ENCODE measurements at places on chromosomes 12 and 14.

DNA sequence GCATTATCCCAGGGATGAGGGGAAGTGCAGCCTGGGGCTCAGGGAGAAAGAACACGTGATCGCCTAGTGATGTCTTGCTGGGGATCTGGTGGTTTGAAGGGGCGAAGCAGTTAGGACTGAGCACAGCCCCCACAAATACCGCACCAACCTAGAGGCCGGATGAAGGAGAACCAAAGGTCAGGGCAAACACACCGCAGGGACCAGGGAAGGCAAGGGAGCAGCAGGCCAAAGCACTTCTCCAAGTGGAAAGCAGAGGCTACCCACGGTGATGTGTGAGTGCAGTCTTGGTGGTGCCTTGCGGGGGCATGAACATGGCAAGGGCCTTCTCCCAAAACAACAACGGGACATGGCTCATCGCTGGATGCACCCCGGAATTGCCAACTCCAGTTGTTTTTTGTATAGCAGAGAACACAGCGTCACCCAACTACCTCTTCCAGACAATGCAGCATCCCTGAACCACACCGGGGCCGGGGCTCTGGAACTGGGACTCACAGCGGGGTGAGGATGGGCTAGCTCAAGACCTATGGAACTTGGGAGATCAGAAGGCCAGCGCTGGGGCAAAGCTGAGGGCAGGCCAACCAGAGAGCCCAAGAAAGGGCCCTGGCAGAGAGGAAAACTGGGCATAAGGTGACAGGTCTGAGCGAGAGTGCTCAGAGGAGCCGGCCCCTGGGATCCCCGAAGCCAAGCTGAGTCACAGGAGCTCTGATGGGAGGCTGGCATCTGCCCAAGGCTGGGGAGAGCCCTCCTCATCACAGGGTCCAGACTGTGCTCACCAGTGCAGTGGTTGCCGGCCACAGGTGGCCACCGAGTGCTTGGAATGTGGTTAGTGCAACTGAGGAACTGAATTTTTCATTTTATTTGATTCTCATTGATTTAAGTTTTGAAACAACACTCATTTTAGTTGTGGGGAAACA, 11.1 kb downstream of the GALNT16 start:
- DNase-seq: no peak

- no peak for DNase-seq
Observed at GRCh38 chr12:117596968-117597367, 235.5 kb upstream of the NOS1 start.

GRCh38 chr12:52148464-52149181, 43.2 kb downstream of the KRT80 start:
- no peak for DNase-seq

GRCh38 chr12:122889761-122890520, 6.0 kb downstream of the VPS37B start:
- no peak for DNase-seq

DNA sequence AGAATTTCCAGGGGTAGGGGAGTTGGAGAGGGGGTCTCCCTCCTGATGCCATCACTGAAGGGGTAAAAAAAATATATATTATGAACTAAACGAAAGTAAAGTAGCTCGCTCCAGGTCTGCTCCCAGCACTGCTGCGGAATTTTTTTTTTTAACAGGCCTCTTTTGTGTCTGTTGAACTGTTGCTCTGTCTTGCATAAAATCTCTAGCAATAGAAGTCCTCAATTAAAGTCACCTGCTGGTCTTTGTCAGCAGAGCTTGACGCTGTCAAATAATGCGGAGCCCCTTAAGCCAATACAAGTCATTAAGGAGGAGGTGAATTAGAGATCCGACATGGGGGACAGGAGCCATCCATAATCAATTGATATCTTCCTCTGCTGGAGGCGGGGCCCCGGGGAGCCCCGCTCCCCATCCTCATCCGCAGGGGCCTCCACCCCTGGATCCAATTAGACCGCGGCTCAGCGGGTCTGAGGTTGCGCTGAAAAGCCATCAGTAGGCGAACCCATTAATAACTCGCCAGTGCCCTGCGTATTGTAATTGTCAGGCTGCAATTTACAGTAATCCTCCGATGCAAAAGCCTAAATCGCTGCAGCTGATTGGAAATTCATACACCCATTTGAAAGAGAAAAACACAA, 85.6 kb downstream of the DICER1 start:
- no peak for DNase-seq

- DNase-seq: no peak
Observed at GRCh38 chr14:91420686-91421085, 3.1 kb upstream of the CCDC88C start.

- no peak for DNase-seq
Observed at GRCh38 chr14:90405755-90406154, 8.9 kb downstream of the CALM1 start.

DNA sequence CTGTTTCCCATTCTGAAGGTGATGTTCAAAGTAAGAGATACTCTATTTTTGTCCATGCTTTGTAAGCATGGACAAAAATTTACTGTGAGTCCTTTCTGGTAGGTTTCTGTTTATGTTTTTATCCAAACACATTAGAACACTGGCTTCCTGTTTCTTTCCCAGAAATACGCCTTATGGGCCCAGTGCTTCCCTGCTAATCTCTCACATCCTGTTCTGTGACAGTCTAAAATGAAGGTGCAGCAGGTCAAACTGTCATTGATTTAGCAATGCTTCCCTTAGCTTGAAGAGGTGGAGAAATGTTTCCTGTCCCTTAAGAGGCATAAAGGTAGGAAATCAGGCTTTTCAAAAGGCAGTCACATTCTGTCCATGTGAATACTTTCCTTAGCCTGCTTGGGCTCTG, 305.6 kb downstream of the RPS29 start:
- DNase-seq: no peak

- no peak for DNase-seq
Observed at GRCh38 chr12:23775208-23775607, 174.3 kb downstream of the SOX5 start.

DNA sequence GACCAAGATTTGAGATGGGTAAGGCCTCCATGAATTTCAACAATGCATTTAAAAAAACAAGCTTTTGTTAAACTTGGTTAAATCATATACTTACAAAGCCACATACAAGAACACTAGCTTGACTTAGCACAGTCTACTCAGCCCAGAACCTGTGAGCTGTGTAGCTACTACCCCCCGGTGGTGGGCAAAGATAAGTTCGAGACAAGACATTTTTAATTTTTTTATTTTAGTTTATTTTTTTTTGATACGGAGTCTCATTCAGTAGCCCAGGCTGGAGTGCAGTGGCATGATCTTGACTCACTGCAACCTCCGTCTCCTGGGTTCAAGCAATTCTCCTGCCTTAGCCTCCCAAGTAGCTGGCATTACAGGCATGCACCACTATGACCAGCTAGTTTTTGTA, 3.7 kb upstream of the NECAP1 start:
- DNase-seq: peak; percentile 60

- no peak for DNase-seq
Observed at GRCh38 chr12:94671917-94672316, 21.6 kb upstream of the TMCC3 start.

DNA sequence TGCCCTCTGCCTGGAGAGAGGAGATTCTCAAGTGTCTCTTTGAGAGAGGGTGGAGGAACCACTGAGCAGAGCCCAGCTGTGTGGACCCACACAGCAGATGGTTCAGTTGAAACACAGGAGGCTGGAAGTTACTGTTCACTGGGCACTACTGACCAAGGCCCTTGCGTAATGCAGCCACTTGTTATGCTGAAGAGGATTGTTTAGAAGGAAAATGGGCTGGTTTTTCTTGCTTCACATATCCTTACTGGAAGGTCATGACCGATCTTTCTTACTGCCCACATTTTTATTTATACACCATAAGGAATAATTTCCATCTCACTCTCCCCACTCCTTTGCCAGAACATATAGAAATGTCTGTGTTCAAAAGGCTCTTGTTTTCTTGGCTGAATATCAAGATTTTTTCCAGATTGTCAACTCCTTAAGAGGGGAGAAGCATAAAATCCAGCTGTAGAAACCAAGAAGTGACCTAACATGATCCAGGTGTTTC, 375.1 kb upstream of the DDHD1 start:
- no peak for DNase-seq

- DNase-seq: no peak
Observed at GRCh38 chr14:72617391-72618031, 276.4 kb downstream of the DPF3 start.

- no peak for DNase-seq
Observed at GRCh38 chr12:56040151-56040550, 1.6 kb upstream of the RPS26 start.

GRCh38 chr12:51009056-51009440, 17.1 kb downstream of the SLC11A2 start:
- peak; percentile 5 for DNase-seq

DNA sequence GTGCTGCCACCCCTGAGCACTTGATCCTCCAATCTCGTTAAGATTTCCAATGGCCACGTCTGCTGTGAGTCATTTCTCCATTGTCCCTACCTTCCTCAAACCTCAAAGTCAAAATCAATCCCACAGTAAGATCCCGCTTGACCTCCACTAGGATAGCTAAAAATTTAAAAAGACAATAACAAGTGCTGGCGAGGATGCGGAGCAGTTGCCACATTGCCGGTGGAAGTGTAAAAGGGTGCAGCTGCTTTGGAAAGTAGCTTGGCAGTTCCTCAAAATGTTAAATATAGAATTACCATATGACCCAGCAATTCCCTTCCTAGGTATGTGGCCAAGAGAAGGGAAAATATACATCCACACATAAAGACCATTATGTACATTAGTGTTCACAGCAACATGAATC, 9.5 kb upstream of the BCL7A start:
- DNase-seq: no peak

DNA sequence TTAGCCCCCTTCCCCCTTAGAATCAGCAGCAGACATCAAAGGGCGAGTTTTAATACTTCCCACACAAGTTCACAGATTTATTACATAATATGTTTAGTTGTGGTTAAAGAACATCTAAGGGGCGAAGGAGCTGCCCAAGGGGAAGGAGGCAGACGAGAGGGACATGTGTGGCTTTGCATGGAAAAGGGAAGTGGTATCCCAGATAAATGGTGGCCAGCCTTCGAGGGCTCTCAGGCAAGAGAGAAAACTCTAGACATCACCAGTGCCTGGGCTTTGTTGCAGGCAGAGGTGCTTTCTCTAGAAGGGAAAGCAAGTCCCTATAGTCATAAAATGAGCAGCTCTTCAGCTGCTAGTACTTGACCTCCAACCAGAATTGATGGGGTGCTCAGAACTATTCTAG, 121.2 kb downstream of the CACNA1C start:
- no peak for DNase-seq

DNA sequence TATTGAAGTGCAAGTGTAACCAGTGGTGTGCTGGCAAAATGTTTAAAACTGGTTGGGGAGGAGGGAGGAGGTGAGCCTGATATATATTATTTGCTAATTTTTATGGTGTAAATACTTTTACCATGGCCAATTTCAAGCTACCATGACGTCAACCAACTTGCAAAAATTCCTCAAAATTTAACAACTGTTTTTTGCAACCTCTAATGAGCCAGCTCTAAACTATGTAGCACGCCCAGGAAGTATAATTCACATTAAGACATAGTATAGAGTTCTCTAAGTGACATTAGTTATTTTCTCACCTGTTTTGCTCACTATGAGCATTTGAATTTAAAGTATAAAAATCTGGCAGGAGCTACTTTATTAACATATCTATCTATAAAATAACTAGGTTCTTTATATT, 41.4 kb downstream of the ATL1 start:
- DNase-seq: no peak

DNA sequence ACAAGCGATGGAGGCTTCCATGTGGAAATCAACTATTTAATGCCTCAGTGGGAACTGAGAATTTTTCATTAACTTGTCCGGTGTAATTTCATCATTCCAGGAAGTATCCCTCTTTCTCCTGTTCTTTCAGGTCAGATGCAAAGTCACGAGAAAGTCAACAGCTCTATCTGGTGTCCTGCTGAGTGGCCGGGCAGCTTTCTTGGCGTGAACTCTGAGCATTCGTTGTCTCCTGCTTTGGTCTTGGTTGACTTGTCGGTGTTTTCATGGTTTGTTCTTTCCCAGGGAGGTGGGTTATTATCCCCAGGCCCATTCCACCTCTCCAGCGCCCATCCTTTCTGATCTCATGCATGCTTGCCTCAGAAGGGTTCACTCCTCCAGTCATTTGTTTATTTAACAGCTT, 149.1 kb downstream of the GLT1D1 start:
- DNase-seq: no peak

DNA sequence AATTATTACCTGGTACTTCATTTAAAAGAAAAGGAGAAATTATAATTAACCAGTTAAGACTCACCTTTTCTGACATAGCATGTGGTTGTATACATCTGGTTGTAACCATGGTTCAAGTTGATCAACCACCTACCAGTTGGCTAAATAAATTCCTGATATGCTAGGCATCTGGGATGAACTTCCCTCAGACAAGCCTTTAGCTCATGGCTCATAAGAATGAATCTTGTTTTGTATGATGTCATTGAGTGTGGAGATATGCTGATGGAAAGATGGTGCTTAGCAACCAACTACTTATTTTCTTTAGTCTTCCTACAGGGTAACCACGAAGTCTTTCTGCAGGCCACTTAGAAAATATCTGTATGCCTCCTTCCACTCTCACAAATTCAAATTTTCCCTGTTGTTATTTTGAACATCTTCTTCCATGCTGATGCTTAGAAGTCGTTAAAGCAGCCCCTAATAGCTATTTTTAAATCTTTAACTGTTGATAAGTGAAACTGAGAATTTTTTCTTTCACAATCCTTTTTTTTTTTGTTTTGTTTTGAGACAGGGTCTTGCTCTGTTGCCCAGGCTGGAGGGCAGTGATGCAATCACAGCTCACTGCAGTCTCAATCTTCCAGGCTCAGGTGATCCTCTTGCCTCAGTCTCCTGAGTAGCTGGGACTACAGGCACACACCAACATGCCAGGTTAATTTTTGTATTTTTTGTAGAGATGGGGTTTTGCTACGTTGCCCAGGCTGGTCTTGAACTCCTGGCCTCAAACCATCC, 51.9 kb upstream of the PTHLH start:
- no peak for DNase-seq

DNA sequence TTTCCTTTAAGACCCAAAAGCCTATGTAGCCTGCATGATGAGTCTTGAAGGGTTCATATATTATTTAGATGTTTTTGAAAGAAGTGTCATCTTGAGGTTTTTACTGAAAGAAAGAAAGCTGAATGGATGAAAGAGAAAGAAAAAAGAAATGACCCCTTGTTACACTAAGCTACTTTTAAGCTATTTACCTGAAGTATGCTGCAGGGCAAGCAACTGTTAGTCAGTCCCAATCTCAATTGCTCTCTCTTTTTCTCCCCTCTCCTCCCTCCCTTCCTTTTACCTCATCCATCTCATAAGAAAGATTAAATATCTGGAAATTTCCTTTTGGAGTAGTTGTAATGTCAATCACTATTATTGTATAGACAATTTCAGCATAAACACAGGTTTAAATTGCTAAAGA, 512.4 kb downstream of the TMTC2 start:
- DNase-seq: no peak

- no peak for DNase-seq
Observed at GRCh38 chr14:72788972-72789728, 104.8 kb downstream of the DPF3 start.

DNA sequence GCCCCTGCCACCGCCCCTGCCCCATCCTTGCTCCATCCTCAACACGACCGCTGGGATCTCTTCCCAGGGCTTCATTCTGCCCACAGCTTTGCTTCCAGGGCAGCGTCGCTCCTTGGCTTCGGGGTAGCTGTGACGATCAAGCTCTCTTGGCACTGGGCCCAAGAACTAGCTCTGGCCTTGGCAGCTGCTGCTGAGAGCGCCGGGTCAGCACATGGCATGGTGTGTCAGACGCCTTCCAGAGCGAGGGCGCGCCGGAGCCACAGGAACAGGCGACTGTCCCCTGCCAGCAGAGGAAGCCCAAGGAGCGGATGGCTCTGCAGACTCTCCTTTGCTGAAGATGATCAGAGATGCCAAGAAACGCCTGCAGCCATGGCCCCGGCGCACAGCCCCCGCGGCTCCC, 15.9 kb downstream of the RAB35 start:
- no peak for DNase-seq

GRCh38 chr12:89919241-89919906, 210.7 kb upstream of the ATP2B1 start:
- DNase-seq: no peak
